ENCODE measurements at places on chromosomes 11 and 22.

- DNase-seq, result no peak
These were observed 5.9 kb downstream of the FAM118B start for GRCh38 chr11:126217491-126217890.

- DNase-seq, result no peak
These were observed 408.2 kb upstream of the CCDC90B start for GRCh38 chr11:83694191-83694910.

DNA sequence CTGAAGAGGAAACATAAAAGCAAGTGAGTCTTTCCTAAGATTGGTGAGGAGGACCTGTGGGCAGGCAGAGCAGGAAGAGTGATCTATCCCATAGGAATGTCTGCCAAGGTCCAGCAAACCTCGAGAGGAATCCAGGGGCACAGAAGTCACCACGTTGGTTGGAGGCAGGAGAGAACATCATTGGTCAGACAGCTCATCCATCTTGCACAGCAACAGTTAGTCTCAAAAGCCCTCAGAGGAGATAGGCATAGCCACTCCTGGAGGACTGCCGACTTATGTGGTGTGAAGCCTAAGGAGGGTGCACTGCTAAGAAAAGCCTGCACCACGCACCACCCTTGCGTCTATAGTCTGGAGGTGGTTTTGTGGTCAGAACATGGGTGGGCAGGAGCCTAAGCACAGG, 109.1 kb downstream of the RASSF10 start:
- DNase-seq, result peak; percentile 30

DNA sequence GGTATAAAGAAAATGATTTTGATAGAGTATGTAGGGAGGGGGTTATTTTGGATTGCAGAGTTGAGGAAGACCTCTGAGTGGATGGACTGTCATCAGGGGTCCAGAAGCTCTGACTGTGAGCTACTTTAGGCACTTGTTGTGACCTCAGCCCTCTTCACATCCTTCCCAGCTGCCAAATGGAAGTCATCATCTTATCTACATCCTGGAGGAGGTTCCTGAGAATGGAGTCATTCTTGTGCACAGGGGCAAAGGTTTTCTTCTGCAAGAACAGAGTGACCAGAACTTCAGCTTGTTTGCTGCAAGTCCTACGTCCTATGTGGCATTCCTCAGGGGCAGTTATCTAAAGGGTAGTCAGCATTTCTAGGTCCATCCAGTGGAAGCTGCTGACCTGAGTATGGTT, 393.8 kb downstream of the AASDHPPT start:
- no peak for DNase-seq

GRCh38 chr22:21624880-21625791, 4.7 kb downstream of the YDJC start:
- no peak for DNase-seq

Measured in DMS53 (cell line).